NCI-H774 (cell line): ENCODE measurements at places on chromosomes 4 and X.

DNA sequence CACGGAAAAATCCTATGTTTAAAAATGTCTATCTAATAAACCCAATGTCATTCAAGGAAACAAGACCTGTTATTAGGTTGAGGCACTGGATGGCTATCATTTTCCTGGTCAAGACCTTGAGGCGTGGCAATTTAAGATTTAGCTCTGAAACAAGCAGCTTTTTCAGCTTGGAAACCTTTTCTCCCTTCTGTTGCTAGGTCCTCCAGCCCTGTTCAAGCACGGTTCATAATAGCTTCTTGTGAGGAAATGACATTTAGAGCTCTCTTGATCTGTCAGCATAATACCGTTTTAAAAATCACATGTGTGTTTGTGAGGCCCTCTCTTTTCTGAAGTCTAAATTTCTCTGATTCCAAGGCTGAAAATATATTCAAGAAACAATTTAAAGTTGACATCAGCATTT, 133.6 kb upstream of the GRPR start:
- no peak for DNase-seq

DNA sequence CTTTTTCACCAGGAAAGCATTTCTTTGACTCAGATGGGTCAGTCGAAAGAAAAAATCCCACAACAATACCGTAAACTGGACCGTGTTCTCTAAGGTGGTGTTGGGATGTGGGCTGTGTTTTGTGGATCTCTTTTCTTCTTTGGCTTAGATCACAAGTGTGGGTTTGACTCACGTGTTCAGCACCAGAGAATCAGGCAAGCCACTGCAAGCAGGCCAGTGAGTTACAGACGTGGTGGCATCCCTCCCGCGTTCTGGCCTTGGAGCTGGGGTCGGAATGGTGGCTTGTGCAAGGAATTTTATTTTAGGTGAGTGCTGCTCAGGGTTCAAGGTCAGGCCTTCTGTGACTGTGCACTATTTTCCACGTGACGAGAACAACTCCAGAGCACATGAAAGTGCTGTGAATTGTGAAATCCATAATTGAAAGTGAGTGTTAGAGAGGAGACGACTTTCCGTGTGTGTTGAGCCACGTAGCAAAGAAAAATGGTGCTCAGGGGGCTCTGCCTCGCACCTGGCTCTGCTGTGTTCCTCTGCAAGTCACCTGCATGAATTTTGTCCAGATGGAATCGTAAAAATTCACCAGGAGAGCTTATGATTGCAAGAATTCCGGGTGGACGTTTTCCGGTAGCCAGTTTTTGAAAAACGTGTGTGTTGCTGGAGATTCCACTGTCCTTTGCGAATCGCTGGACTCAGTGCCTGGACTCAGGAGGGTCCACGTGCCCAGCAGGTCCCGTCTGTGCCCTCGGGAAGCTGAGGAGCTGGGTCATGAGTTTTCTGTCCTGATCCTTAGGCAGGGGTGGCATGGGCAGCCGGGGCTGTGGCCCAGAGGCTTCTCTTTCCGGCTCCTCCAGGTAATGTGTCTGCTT, 33.6 kb upstream of the HGFAC start:
- no peak for DNase-seq

DNA sequence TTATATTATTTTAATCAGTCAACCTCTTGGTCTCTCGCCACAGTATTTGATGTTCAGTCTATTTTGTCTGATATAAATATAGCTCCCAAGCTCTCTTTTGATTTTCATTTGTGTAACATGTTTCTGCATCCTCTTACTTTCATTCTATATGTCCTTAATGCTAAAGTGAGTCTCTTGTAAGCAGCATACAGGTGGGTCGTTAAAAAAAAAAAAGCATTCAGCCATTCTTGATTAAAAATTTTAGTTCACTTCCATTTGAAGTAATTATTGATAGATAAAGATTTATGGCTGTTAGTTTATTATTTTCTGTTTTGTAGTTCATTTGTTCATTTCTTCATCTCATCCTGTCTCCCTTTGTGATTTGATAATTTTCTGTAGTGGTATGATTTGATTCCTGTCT, 229.1 kb downstream of the GUCY2F start:
- DNase-seq, result no peak

GRCh38 chr4:186728631-186729271, 5.1 kb upstream of the FAT1 start:
- DNase-seq, result no peak

DNA sequence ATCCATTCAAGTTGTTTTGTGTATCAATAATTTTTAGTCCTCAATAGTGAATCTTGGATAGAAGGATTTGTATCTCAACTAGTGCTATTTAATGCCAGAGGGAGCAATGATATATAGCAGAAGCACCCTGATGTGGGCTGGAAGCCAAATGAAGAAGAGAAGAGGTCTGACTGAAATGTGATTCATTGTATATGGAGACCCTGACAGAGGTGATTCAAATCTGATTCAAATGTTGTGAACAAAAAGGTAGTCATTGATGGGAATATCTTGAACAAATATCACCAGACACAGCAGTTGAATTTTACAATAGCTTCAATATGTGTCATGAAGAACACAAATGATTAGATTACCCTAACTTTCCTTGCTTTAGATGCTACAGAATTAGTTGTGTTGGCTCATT, 27.5 kb upstream of the SULT1B1 start:
- no peak for DNase-seq

- no peak for DNase-seq
These were observed 156.5 kb downstream of the NHS start for GRCh38 chrX:17531500-17531899.

GRCh38 chr4:177292171-177292570, 17.5 kb upstream of the NEIL3 start:
- no peak for DNase-seq

- DNase-seq, result no peak
These were observed 47.4 kb downstream of the MAMLD1 start for GRCh38 chrX:150410513-150410912.

GRCh38 chr4:131002132-131002531, 1906.2 kb downstream of the C4orf33 start:
- DNase-seq, result no peak

DNA sequence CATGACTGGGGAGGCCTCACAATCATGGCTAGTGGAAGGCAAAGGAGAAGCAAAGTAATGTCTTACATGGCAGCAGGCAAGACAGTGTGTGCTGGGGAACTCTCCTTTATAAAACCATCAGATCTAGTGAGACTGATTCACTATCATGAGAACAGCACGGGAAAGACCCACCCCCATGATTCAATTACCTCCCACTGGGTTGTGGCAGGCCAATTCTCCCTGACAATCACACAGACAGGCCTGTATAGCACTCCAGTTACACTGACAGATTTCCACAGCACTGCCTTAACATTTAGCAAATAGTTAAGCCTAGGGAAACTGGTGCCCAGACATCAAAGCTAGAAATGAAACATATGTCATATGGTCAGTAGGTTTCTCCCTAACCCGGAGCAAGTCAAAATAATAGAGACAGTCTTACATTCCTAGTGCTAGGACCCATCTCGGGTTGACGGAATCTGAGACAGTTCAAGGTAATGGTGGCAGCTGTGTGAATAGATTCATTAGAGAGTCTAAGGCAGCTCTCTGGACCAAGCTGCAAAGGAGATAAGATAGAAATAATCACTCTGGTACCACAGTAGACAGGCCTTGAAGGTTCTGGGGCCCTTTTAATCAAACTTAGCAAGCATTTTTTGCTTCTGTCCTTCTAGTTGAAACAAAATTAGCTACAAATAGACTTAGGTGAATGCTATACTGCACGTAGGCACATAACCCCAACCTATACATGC, 9.4 kb upstream of the HERC5 start:
- no peak for DNase-seq

- DNase-seq, result no peak
These were observed 31.9 kb downstream of the LRIT3 start for GRCh38 chr4:109879636-109880314.

GRCh38 chrX:118665204-118665603, 62.2 kb upstream of the IL13RA1 start:
- DNase-seq, result no peak

DNA sequence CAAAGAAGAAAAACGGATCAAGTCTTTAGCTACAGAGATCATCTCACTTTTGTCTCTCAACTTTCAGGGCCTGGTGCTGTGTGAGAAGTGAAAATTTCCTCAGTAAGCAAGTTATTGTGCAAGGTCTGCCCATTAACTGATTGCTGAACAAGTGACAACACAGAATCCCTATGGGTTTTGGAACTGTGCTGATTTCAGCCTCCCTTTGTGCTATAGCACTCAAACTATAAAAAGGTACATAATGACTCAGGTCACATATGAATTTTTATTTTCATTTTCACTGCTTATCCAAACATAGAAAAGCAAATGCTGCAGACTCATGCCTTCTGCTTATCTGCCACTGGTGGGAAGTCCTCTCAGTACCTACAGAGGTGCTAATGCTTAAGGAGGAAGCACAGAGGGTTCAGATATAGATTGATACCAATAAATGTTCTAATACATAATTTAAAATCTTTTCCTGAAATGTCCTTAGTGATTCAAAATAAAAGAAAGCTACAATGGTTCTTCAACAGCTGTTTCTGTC, 576.2 kb upstream of the CT83 start:
- DNase-seq, result no peak

- DNase-seq, result no peak
These were observed 41.5 kb downstream of the SMARCA5 start for GRCh38 chr4:143554728-143555597.

DNA sequence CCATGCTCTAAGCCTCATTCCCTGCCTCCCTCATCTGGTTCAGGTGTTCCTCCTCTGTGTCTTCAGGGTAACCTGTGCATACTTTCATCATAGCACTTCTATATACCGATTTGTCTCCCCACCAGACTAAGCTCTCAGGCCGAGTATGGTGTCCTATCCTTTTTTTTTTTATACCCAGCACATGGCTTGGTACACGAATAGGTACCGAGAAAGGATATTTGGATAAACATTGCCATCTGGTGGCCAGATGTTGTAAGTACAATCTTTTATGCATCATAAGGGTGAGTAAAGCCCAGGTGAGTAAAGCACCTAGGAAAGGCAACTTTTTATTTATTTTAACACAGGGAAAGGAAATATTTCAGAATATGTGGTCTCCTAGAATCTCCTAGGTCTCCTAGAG, 68.4 kb downstream of the MID2 start:
- peak; percentile 12 for DNase-seq

DNA sequence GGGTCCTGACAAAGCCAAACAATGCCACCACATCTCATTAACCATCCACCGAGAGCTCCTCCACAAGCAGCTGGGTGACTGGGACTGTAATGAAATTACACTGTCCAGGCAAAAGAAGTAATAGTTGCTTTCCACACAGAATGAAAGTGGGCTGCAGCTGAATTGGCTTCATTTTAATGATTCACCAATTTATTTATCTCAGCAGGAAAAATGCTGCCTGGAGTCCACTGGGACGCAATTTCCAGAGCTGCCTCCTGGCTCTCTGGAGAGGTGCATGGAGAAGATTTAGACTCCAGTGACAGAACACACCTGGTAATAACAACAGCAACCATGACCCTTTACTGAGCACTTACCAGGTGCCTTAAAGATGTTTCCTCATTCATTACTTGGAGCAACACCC, 226.7 kb downstream of the LDB2 start:
- no peak for DNase-seq
